Activated T-helper 17 cell treated with anti-CD3 and anti-CD28 coated beads, Interleukin-2, amount 50 U/mL, for 72 hours (primary cell): ENCODE measurements at places on chromosomes 11 and 22. TPM values are rescaled to one million over a fixed set of nuclear protein-coding genes. Genes with fewer than 3 reads are reported as not detected.

- no peaks in the 10 kb centered on the region for H3K27me3 ChIP-seq
- no peak overlapping the region for H3K27ac ChIP-seq
- H3K36me3 ChIP-seq: no peaks in the 10 kb centered on the region
- no peak overlapping the region for H3K4me3 ChIP-seq
Measured at GRCh38 chr11:49505231-49505630, 296.8 kb upstream of the FOLH1 start.

GRCh38 chr11:24513479-24514218 is 16.8 kb downstream of the LUZP2 start:
- H3K27me3 ChIP-seq: no peaks in the 10 kb centered on the region
- H3K4me3 ChIP-seq: no peak overlapping the region
- H3K27ac ChIP-seq: no peak overlapping the region
- no peaks in the 10 kb centered on the region for H3K36me3 ChIP-seq
- ATAC-seq: no peak
- H3K4me1 ChIP-seq: no peaks in the 10 kb centered on the region

GRCh38 chr11:69040581-69041260 is 8.0 kb upstream of the TPCN2 start:
- no peaks in the 10 kb centered on the region for H3K36me3 ChIP-seq
- peaks cover 5% of the 10 kb centered on the region for H3K27me3 ChIP-seq
- H3K4me3 ChIP-seq: no peak overlapping the region
- peak; percentile 31 for ATAC-seq

DNA sequence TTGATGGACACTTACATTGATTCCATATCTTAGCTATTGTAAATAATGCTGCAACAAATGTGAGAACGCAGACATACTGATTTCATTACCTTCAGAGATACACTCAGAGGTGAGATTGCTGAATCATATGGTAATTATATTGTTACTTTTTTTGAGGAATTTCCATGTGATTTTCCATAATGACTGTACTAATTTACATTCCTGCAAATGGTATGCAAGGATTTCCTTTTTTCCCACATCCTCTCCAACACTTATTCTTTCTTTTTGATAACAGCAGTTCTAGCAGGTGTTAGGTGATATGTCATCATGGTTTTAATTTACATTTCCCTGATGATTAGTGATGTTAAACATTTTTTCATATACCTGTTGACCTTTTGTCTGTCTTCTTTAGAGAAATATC is 207.7 kb downstream of the C11orf87 start:
- H3K27ac ChIP-seq: no peak overlapping the region
- no peaks in the 10 kb centered on the region for H3K4me1 ChIP-seq
- no peak overlapping the region for H3K4me3 ChIP-seq
- H3K27me3 ChIP-seq: no peaks in the 10 kb centered on the region
- no peaks in the 10 kb centered on the region for H3K36me3 ChIP-seq

DNA sequence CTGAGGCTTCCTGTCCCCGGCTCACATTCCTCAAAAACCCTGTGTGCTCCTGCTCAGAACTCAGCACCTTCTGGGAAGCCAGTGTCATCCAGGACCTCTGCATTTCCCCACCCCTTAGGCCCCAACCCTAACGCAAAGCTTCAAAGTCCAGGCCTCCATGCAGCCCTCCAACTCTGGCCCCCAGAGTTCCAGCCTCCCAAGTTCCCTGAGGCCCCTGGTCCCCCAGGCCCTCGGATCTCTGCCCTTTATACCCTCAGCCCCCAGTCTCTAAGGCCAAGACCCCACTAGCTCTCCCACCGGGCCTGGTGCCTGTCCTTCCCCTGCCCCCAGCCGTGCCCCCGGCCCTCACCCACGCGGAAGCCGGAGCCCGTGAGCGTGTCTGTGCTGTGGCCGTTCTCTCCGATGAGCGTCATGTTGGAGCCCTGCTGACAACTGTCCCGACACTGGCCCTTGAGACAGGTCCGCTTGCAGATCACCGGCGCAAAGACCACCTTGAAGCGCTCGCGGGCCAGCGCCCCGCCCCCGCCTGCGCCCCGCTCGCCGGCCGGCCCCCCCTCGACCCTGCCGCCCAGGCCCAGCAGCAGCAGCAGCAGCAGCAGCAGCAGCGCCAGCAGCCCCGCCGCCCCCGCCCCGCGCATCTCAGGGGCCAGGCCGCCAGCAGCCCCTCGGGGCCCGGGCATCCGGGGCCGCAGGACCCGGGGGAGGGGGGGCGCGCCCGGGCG is 718 bp downstream of the LTBP3 start:
- peaks cover 14% of the 10 kb centered on the region for H3K36me3 ChIP-seq
- H3K4me3 ChIP-seq: peak overlapping the region; percentile 82
- H3K4me1 ChIP-seq: peaks cover 52% of the 10 kb centered on the region
- no peaks in the 10 kb centered on the region for H3K27me3 ChIP-seq

- H3K27me3 ChIP-seq: no peaks in the 10 kb centered on the region
- H3K4me3 ChIP-seq: no peak overlapping the region
- no peak for ATAC-seq
Measured at GRCh38 chr11:67308031-67308866, 4.9 kb downstream of the SSH3 start.

DNA sequence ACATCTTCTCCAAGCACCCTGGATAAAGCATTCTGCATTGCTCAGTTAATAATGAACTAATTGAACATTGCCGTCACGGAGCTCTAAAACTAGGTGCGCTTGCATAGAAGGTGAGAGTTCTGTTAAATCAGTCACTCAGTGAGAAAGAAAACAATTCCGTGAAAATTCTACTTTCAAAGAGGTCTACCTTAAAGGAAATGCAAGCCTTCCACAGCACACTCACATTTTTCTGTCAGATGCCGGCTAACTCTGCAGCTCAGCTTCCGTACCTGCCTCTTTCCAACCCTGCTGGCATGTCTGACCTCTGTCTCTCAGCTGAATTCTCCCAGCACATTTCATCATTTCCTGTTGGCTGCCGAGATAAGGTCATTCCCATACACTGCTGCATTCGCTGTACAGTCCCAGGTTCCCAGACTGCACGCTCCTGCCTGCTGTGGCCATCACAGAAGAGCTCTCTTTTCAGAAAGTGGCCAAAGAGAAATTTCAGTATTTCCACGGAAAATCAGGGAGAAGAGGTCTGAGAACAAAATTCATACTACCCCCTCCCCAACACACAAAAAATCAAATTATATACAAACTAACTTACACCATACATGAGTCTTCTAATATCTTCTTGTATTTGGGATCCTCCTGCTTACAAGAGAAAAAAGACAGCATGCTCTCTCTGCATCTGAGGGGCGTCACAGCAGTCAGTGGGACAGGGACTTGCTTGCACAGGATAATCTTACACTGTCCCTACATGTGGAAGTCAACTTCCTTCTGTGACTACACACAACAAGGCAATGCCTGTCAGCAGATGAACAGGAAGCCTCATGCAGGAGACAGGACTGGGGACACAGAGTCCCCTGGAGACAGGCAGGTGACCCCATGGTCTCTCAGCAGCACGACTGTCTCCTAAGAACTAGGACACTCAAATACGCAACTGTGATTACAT is 55.1 kb downstream of the PACSIN2 start:
- H3K27me3 ChIP-seq: no peaks in the 10 kb centered on the region
- no peak overlapping the region for H3K4me3 ChIP-seq
- H3K4me1 ChIP-seq: peaks cover 40% of the 10 kb centered on the region
- H3K27ac ChIP-seq: peak overlapping the region; percentile 9
- ATAC-seq: no peak

GRCh38 chr22:39463277-39463676 is 6.5 kb downstream of the MGAT3 start:
- no peaks in the 10 kb centered on the region for H3K4me1 ChIP-seq
- peaks cover 18% of the 10 kb centered on the region for H3K27me3 ChIP-seq
- H3K36me3 ChIP-seq: peaks cover 5% of the 10 kb centered on the region
- no peak overlapping the region for H3K27ac ChIP-seq
- no peak overlapping the region for H3K4me3 ChIP-seq
- no peak for ATAC-seq

DNA sequence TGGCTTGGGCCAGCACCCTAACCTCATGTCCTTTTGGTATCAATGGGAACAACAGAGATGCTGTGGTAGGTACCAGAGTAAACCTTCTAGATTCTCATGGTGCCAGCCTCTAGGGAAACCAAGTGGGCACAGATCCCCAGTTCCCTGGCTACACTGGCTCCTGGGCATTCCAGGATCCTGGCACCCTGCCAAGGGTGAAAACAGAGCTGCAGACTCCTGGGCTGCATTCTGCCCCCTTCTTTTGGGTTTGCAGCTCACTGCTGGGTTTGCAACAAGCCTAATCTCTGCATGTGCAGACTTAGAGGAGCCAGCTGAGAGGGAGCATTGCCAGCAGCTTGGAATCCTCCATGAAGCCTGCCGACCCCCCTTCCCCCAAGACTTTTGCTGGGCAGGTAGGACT is 30.6 kb downstream of the PRDM11 start:
- ATAC-seq: no peak
- H3K27me3 ChIP-seq: peaks cover 32% of the 10 kb centered on the region
- H3K4me1 ChIP-seq: peaks cover 14% of the 10 kb centered on the region
- no peaks in the 10 kb centered on the region for H3K36me3 ChIP-seq

DNA sequence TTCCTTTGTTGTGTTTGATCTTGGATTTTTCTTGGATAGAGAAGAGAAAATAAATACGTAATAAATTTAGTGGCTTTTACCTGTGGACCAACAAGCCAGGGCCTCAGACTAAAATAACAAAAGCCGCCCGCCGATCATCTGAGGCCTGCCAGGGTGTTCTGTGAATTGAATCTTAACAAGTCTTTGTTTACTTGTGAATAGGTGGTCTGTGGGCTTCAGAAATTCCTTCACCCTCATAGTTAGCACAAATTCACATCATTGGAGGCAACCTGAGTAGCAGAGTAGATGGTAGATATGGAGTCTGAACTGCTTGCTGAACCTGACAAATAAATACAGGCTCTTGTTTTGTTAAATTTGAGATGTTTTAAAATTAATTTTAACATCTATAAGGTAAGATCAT is 176.3 kb upstream of the MTNR1B start:
- peaks cover 8% of the 10 kb centered on the region for H3K27me3 ChIP-seq
- H3K27ac ChIP-seq: no peak overlapping the region
- no peaks in the 10 kb centered on the region for H3K36me3 ChIP-seq
- no peak for ATAC-seq

RAB36 gene
- 0.61 TPM for total RNA-seq

CYP2D6 gene
- 5.5 TPM for total RNA-seq

BANF1 gene
- 245 TPM for total RNA-seq

MYEOV gene
- not detected for total RNA-seq

CENATAC gene
- 38.9 TPM for total RNA-seq
